Regular cardiac myocyte (primary cell): ENCODE measurements at places on chromosomes 13 and 19. TPM values are rescaled to one million over a fixed set of nuclear protein-coding genes. Genes with fewer than 3 reads are reported as not detected.

The OR7A5 gene
- total RNA-seq: not detected in 2 replicates

The ZNF627 gene
- 19.4 and 30.2 TPM in 2 replicates for total RNA-seq

The LHB gene
- total RNA-seq: not detected in 2 replicates

The PRDX2 gene
- total RNA-seq: 184 and 196 TPM in 2 replicates
